ENCODE measurements at places on chromosomes 4 and X.

DNA sequence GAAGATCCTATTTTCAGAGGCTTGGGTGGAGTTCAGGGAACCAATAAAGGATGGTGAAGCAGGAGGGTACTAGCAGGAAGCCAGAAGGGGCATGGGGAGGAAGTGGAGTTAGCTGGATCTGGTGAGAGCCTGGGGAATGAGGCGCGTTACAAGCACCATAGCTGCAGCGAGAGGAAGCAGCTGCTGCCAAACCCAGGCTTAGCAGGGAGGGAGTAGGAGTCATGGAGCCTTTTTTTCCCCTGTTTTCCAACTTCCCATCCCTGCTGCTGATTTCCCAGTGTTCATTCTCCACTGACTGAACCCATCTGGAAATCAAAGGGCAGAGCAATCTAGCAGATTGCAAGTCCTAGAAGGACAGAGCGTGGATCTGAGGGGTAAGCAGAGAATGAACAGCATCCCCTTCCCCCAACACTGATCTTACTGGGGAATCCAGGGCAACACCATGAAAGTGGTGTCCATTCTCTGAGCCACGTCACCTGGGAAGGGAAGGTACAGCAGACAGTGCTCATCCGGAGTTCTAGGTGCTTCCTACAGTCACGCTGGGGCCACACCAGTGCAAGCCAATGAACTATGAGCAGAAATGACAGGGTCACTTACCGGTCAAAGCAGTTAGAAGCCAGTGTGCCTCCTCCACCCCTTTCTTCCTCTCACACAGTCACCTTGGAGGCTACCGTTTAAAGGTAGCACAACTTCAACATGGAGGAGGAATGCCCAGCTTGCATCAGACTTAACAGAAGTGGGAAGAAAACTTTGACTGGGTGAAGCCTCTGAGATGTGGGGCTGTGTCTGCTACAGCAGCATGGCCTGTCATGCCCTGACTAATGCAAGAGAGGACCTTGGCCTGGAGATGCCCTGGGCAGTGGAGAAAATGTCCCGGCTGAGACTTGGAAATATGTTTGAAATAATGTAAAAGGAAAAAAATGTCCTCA, 36.7 kb downstream of the SMIM20 start:
- no peak for DNase-seq

DNA sequence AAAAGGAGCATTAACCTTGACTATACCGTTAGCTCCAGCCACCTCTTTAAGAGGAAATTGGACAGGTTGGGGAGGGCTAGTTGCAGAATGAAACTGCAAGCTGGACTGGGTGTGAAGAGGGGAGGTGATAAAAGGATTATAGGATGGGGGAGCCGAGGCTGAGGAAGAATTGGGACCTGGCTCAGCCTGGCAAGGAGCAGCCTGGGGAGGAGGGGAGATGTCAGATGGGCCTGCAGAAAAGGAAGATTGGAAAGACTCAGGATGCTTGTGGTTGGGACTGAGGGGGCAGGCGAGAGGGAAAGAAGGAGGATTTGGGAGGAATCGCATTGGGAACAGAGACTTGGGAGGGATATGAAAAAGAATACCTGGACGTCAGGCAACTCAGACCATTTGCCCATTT, 351.7 kb downstream of the PPP3CA start:
- no peak for DNase-seq

DNA sequence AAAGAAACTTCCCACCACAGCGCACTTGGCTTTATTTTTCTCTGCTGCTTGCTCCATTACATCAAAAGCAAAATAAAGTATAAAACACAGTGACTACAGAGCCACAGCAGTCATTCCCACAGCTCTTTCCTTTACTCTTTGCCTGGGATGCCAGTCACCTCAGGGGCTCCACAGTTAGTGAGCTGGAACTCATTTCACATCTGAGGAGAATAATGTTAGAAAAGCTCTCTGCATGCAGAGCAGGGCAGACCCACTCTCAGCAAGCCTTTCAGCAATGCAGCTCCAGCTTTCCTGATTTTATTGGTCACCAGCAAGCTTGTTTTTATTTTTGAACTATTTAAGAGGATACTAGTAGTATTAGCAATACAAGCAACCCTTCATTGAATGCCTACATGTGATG, 13.8 kb downstream of the GRXCR1 start:
- DNase-seq, result no peak

- DNase-seq, result no peak
These were observed 4.1 kb downstream of the SLIT2 start for GRCh38 chr4:20255823-20256222.

DNA sequence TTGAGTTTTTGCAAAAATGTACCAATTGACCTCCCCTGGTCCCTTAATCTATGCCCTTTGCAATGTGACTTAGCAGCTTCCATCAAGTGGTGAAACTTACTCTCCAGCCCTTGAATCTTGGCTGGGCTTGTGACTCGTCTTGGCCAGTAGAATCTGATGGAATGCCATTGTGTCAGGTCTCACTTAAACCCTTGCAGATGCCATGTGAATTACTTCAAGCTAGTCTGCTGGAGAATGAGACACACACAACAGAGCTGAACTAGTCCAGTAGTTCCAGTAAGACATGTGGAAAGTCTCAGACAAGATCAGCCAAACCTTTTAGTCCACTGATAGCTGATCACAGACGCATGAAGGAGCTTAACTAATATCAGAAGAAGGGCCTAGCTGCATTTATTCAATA, 567.8 kb upstream of the CPEB2 start:
- DNase-seq, result no peak

DNA sequence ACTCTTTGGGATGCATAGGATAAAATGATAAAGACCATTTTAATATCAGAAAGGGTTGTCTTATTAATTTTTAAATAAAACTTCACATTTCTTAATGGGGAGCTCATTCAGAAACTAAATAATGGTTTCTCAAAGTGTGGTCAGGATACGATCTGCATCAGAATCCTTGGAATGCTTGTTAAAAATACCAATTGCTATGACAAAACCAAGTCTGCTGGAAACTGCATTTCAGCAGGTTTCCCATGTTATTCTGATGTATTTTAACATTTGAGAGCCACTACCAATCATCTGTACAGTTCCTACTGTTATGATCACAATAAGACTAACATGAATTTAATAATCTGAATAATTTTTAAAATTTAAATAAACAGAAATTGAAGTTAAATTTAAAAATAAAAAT, 115.1 kb downstream of the SOWAHB start:
- DNase-seq, result no peak

DNA sequence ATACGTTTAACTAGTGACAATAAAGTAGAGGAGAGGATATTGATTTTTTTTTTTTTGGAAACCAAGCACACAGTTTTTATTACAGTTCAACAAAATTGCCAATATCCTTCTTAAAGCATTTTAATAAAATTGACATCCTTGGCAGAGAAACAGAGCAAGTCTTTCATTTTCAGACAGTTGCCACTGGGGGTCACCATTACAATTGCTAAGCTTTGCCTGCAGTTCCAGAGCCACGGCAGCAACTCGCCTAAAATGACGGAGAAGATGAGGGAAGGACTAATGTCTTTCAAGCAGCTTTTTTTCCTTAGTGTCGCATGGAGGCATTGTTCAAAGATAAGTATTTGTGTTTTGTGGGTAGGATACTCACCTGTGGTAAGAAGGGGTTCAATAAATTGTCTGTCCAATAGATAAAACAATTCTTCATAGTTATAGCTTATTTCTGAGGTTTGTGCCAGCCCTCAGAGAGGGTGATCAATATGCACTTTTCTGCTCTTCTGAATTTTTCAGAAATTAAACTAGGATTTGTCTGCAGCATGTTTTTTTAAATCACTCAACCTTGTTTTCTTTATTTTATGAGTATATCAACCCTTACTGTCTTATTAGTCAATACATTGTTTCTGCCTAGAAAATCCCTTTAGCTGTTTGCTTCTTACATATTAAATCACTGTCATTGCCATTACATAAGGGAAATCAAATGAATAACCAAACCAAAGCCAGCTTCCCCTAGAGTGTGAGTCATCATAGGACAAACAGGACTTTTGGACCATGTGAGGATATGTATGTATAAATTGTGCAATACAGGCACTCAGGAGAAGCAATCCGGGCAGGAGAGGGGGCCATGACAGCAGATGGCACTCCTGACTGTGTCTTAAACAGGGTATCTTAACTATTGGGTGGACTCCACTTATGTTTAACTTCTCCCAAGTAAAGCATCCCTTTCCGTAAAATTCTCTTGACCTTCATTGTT, 508.1 kb upstream of the ARX start:
- DNase-seq, result no peak

All from GM12864 (cell line).